ENCODE measurements at places on chromosomes 5 and 9. TPM values are rescaled to one million over a fixed set of nuclear protein-coding genes. Genes with fewer than 3 reads are reported as not detected.

GRCh38 chr5:40166802-40167201 is 512.9 kb upstream of the PTGER4 start:
- DNase-seq, result no peak

- no peak for DNase-seq
Measured at GRCh38 chr5:128870923-128871322, 94.4 kb upstream of the SLC27A6 start.

DNA sequence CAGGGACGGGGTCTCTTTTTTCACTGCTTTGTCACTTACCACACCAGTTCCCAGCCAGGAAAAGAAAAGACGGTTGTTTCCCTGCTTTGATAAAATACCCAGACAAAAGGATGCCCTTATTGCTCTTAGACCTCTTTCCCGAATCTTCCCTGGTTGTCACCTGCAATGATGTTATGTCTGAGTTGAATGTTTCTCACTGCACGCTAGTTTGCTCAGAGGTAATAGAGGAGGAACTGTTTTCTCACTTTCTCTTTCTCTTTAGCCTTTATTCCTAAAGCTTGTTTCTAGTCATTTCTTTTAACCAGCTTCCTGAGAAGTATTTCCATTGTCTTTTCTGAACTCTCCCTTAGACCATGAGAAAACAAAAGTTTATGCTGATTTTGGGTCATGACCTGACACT is 32.9 kb downstream of the ACER2 start:
- no peak for DNase-seq

- no peak for DNase-seq
Measured at GRCh38 chr5:67725604-67726003, 490.0 kb upstream of the PIK3R1 start.

DNA sequence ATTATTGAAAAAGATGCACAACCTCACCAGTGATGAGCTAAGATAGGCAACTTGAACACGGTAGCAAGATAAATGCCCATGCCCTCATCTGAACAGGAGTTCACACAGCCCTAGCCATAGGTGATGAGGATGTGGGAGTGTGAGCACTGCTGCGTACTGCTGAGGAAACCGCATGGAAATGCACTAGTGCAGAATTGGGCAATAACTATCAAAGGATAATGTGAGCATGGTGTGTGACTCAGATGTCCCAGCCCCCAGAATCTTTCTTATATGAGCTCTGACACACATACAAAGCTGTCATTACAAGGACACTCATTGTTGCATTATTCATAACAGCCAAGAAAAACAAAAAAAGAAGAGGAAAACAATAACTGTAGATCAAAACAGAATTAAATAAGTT is 521.2 kb downstream of the IRX1 start:
- peak; percentile 25 for DNase-seq

- no peak for DNase-seq
Measured at GRCh38 chr9:26833792-26834191, 58.8 kb downstream of the CAAP1 start.

- no peak for DNase-seq
Measured at GRCh38 chr5:66863243-66864170, 267.3 kb downstream of the MAST4 start.

MYO10 gene
- 54.6 TPM for total RNA-seq

PCDHAC2 gene
- not detected for total RNA-seq

EGFLAM gene
- total RNA-seq, result 0.13 TPM

IFNA5 gene
- not detected for total RNA-seq

MRPL41 gene
- 48.8 TPM for total RNA-seq

TRIM36 gene
- 4.2 TPM for total RNA-seq
